ENCODE measurements at places on chromosomes 7 and 10.

DNA sequence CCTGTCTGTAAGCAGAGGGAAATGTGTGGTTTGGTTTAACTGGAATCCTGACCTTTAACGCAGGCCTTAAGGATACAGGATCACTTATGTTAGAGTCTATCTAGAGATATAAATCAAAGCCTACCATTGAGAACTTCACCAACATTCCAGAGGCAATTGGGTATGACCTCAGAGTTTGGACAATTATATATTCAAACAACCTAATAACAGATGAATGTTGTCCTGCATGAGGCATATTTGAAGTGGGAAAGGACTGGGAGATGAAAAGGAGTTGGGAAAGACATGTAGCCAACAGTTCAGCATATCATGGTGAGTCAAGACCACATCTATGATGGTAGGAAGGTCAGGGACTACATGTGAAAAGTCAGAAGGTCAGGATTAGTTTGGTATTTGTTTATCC is 274.2 kb downstream of the DOCK4 start:
- no peak for DNase-seq

GRCh38 chr7:47766126-47766525 is 182.1 kb downstream of the PKD1L1 start:
- DNase-seq = no peak

- DNase-seq = no peak
Observed at GRCh38 chr7:9939176-9939575, 1034.5 kb upstream of the PHF14 start.

GRCh38 chr7:80499350-80499953 is 12.4 kb downstream of the GNAT3 start:
- no peak for DNase-seq

- no peak for DNase-seq
Observed at GRCh38 chr10:118042827-118043242, 3.9 kb downstream of the RAB11FIP2 start.

DNA sequence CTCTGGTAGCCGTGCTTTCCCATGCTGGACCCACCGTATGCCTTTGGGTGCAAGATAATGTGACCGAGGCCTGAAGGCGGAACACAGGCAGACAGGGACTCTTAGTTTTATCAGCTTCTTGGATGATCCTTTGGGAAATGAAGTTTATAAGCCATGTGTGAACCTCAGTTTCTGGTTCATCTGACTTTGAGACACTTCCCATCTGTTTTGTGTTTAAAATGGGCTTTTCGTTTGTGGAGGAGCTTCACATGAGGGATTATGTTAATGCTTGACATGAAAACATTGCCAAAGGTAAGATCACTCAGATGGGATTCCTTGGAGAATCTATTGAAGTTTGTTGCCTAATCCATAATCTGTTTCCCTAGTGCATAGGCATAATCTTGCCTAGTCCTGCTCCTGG is 249.8 kb upstream of the LYZL1 start:
- DNase-seq = no peak

- DNase-seq = no peak
Observed at GRCh38 chr7:27161721-27162560, 3.4 kb downstream of the HOXA9 start.

DNA sequence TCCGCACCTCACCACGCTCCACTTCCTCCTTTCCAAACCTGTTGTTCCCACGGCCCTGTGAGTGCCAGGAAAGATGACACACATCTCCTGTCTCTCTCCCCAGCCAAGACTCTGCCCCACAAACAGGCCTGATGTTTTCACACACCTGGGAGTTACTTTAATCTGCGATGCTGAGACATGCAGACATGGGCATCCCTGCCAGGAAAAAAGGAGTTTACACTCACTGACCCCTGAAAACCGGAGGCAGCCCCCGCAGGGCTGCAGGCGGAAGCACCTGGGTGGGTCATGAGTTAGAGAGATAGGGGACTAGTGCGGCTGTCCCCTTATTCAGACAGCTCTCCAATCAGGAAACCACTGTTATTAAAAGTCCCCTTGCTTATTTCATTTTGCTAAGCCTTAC is 106.4 kb upstream of the CARD11 start:
- DNase-seq = no peak

DNA sequence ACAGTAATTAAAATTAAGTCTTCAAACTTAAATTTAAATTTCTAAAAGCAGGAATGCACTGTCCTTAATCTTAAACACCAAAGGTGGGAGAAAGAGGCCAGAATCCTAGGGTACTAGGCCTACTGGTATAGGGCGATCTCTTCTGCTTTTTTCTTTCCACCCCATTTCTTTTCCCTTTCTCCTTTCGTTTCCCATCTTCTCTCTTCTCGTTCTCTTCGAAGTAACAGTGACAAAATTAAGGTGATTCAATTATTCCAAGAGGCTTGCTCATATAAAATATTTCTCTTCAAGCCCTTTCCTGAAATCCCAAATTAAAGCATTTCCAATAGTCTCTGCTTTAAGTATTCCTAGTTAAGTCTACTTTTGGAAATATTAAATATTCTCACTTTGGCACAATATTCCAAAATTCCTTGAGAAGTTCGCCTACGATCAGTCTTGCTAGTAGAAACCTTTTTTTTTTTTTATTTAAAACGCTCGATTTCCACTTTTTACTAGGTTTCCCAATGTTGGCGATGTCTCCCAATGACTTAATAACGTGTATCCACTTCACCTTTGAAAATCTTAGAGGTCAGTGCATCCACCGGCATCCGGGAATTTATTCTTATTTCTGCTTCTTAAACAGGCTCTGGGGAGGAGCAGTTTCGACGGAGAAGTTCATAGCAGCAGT is 765 bp upstream of the LCOR start:
- DNase-seq = no peak

Measured in activated CD4-positive, alpha-beta T cell treated with anti-CD3 and anti-CD28 coated beads, Interleukin-2, amount 50 U/mL, for 16 hours (primary cell).